Mucosa of descending colon (tissue), 3 donors: ENCODE measurements at places on chromosomes 2 and 18. TPM values are rescaled to one million over a fixed set of nuclear protein-coding genes. Genes with fewer than 3 reads are reported as not detected.

DNA sequence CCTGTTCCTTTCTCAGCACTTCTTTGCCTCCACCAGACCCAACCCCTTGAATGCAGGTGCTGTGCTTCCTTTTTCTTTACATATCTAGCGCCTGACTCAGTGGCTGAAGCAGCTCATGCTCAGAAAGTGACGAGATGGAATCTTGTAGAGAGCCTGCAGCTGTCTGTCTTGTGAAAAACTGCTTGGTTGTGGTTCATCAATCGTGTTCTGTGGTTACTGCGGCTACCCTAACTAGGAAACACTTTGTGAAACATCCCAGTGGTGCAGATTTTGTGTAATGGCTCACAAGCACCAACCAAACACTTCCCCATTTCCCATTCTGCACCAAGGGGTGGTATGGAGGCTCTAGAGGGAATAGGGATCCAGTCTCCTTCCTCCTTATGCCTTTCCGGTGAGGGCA, 307.2 kb upstream of the MMADHC start:
- no peak for DNase-seq

- DNase-seq, result peak; percentile 46
These were observed 14.7 kb downstream of the CROCC2 start for GRCh38 chr2:240920783-240921231.

- no peak for DNase-seq
These were observed 12.2 kb downstream of the GREB1 start for GRCh38 chr2:11546072-11546471.

- DNase-seq, result no peak
These were observed 20.1 kb upstream of the PPP3R1 start for GRCh38 chr2:68272246-68272994.

DNA sequence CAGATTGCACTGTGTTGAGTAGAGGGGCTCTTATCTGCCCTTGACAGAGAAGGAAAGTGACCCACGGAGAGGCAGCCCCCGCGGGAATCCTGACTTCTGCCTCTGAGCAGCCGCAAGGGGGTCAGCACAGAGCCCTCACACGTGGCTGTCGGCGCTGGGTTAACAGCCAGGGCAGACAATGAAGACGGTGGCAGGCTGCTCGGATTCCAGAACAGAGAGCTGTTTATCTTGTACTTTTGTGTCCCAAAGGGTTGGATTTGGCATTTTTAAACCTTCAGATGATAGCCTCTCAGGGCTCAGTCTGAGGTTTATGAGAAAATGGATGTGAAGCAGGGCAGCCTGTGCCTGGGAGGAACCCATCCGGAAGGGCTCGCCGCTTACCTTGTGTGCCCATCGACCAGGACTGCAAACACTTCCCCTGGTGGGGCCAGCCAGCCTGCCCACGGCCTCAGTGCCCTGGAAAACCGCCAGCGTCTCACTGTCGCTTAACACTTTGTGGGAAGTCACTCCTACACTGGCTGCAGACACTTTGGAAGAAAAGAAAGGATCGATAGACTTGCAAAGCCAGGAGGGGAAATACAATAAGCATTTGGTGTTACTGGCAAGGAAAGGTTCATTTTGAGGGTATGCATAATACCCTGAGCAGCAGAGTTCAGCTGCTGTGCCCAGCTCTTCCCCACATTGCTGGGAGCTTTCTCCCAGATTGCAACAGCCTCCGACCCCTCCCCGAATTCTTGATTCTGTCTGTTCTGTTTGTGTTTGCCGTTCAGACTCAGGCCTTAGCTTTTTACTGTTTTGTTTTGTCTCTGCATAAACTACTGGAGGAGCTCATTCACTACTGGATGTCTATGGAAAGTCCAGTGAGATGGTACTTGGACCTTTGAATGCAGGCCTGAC, 325.3 kb upstream of the MYT1L start:
- no peak for DNase-seq

GRCh38 chr2:203909261-203909967, 27.1 kb upstream of the ICOS start:
- peak; percentile 68 for DNase-seq

DNA sequence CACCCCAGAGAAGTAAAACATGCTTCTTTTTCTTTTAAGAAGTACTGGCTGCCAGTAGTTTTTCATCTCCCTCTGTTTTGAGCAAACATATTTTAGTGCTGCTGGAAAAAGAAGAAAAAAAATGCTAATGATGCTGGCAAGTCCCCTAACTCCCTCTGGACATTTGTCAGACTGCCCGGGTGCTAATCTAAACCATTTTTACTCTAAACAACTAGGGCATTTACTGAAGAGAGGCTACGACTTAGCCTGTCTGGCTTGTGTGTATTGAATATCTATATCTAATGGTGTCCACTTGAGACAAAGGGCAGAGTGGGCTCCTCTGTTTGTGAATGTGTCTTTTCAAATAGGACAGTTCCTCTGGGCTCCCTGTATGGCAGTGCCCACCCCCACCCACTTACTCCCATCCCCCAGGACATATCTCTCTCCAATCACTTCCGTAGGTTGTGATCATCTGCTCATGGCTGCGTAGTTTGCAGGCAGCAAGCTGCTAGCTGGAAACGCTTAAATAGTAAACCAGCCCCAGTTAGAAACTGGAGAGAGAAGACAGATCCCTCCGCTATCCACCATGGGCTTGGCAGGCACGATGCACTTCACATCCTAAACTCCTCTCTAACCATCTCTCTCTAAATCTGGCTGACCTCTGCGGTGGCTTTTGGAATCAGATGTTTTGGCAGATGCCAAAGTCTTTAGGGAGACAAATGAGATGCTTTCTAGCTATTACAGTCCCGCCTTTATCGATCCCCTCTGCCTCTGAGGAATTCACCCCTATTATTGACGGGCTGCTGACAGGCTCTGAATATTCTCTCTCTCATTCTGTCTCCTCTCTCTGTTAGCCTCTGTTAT, 58.3 kb downstream of the DOCK10 start:
- no peak for DNase-seq

DNA sequence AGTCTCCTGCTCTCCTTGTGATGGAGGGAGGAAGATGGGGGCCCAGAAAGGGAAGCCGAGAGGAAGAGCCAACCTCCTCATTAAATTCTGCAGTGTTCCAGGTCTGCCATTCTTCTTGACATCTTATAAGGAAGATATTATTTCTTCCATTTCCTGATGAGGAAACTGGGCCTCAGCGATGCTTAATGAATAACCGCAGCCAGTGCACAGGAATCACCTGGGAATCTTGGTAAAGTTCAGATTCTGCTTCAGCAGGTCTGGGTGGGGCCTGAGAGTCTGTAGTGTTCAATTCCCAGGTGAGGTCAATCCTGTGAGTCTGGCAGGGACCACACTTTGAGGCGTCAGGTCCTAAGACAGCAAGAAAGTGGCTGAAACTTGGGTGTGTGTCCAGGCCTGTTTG, 17.3 kb downstream of the PCARE start:
- no peak for DNase-seq

DNA sequence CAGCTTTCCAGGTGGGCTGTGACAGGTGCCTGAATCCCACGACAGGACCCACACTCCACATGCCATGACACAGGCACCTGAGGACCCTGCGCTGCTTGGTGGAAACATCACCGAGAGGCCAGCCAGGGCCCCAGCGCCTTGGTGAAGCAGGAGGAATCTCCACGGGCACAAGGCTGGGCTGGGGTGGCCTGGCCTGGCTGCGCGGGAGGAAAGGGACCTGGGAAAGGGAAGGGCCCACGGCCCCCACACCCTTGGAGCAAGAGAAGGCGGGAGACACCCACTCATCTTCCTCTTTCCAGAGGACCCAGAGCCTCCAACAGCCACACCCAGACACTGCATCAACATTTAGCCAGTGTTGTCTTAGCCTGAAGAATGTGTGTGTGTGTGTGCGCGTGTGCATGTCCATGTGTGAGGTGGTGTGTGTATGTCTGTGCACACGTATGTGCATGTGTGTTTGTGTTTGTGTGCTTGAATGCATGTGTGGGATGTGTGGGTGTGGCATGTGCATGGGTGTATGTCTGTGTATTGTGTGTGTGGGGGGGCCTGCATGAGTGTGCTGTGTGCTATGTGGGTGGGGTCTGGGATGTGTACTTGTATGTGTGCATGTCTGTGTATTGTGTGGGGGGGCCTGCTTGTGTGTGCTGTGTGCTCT, 6.3 kb upstream of the OTOS start:
- peak; percentile 25 for DNase-seq

GALNT1 gene
- 82.7 TPM for total RNA-seq

DUSP2 gene
- 2.3 TPM for total RNA-seq

PARD3B gene
- 21.1 TPM for total RNA-seq

OSR1 gene
- 15.8 TPM for total RNA-seq

SLC4A5 gene
- 3.1 TPM for total RNA-seq

CCDC102B gene
- total RNA-seq, result 4.5 TPM

SPP2 gene
- not detected for total RNA-seq
